ENCODE measurements at places on chromosomes 3 and 15.

DNA sequence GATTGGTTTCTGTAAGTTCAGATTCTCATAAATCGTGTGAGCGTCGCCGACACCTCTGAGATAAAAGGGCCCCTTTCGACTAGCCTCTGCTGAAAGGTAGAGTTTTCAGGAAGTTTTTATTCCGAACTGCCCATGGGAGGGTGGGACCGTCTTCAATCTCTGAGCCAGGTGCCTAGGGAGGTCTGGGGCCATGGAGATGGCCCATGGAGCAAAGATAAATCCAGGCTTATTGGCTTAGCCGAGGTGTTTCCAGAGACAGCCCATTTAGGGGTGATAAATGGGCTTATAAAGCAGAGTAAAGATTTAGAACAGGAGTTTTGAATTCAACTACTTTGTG is 442 bp downstream of the QTRT2 start:
- no peak for DNase-seq

DNA sequence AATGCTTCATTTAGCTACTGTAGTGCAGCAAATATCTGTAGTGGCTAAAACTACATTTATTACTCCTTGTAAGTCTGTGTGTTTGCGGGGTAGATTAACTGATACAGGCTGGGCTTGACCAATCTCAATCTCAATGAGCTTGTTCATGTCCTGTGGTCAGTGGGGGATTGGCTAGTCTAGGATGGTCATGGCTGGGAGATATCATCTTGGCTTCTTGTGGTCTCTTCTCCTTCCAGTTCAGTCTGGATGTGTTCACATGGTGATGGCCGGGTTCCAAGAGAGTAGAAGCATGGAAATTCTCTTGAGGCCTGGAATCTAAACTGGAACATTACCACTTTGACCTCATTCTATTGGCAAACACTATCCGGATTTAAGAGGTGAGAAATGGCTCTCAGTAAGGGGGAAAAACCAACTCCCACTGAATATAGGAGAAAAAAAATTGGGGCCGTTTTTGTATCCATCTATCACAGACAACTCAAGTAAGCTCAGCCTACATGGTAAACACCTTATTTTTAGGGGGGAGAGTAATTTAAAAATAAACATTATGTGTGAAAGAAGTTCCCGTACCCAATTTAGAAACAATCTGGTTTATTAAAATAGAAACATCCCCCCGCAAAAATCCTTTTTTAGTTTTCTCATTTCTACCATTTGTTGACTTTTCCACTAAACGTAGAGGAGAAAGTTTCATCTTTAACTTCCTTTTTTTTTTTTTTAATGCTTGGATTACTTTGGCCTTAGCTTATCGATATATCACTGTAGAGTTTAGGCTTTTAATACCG is 284.9 kb upstream of the TBC1D5 start:
- DNase-seq = no peak

GRCh38 chr15:48481802-48482201 is 150.6 kb downstream of the DUT start:
- no peak for DNase-seq

DNA sequence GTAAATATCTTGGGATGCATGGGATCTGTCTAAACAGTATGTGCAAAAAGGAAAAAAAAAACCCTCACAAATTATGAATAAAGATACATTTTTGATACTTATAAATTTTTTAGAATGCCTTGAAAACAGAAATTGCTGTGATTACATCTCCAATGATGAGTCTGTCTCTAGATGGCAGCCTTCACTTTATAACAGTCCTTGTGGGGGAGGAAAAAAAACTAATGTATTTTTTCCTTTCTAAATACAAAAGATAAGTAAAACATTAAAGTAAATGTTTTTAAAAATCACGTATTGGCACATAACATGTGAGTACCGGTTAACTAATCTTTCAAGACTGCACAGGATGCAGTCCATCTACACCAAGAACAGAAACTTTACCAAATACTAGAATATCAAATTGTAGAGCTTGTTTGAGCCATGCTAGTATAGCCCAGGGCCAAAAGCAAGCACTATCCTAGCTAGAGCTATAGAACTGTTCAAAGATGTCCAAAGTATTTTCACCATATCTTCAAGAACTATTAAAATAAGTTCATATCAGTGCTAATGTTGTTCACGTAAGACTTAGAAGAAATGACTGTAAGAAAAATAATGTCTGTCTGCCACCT is 206.4 kb downstream of the STAG1 start:
- DNase-seq = no peak
